ENCODE measurements at places on chromosomes 4 and X.

- no peak for DNase-seq
These were observed 678.0 kb upstream of the INTU start for GRCh38 chr4:126954537-126955291.

DNA sequence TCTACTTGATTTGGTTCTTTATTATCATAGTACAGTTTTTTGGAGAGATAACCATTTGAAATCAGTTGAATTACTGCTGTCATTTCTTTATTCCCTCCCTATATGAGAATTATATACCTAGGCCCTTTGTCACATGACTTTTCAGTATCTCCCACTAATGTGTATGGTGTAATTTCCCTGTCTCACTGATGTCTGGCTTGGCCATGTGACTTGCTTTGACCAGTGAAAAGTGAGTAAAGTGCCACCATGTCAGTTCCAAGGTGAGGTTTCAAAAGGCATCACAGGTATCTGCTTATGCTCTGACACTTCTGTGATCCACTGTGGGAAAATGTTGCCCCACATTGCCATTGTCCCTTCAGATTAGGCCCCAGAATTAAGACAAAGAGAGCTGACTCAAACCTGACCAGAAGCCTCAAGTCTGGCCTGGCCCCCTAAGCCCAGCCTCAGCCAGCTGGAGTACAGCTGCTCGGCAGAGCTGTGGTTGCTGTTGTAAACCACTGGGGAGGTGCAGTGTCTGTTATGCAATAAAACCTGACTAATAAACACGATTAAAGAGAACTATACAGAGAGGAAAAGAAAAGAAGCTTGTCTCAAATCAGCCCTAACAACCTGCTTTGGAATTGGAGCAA, 27.5 kb downstream of the SETD7 start:
- DNase-seq, result no peak

- no peak for DNase-seq
These were observed 73.9 kb downstream of the FAT4 start for GRCh38 chr4:125388613-125389012.

GRCh38 chr4:163331629-163332376, 593 bp downstream of the NPY1R start:
- no peak for DNase-seq

DNA sequence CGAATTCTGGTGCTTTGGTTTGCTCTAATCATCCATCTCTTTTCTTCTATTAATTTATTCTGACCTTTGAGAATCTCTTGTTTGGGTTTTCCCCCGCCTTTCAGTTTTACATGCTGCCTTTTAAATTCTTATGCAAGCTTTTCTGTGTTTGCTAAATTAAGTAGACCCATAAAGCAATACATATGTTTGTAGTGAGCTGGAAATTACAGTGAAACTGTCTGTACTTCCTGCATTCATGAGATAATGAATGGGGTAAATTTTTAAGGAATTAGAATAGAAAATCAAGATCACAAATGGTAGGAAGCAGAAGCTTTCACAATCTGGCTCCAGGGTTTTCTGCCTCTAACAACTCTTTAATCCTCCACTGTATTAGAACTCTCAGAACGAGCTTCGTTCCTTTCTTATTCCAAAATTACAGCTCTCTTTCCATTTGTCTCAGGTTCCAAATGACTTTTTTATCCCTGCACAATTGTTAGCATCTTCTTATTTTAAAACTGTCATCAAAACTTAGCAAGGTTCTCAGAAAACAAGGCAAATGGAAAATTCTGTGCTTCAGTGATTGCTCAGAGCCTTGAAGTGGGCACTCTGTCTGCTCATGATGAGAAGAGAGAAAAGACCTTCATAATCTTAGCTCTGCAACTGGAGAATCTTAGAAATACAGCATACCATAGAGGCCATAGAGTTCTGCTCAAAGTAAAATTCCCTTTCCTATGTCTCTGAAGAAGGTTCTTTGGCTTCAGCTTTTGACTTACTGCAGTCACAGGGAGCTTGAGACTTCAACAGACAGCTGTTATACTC, 108.2 kb downstream of the EGF start:
- DNase-seq, result no peak

DNA sequence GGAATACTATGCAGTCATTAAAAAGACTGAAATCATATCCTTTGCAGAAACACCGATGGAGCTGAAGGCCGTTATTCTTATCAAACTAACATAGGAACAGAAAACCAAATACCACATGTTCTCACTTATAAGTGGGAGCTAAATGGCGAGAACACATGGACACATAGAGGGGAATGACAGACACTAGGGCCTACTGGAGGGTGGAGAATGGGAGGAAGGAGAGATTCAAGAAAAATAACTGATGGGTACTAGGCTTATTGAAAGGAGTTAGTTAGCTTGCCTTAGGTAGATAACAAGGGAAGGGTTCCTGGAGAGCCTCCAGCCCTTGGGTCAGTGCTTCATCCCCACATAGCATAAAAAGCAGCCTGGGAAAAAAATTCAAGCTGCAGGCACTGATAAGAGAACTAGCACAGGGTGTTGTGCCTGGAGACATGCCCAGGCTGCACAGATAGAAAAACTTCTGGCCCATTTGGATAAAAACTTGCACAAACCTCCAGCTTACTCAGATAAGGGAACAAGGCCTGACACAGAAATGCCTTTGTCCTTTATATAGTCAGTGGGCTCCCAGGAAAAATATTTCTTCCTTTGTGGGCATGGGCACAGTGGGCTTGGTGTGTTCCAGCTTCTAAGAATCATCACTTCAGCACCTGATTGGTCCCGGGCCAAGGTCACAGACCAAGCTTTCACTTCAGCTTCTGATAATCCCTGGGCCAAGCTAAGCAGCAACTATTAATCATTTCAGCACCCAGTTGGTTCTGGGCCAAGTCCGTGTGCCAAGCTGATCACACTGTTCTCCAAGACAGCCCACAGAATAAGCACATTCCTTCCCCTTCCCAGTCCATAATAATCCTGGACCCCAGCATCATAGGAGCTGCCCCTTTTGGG, 23.1 kb upstream of the PWWP3B start:
- DNase-seq, result no peak

- DNase-seq, result no peak
These were observed 115.9 kb upstream of the PNPLA4 start for GRCh38 chrX:8043121-8043520.

GRCh38 chrX:115402299-115402698, 112.8 kb downstream of the LUZP4 start:
- DNase-seq, result no peak

GRCh38 chr4:3807311-3807710, 41.1 kb downstream of the ADRA2C start:
- DNase-seq, result no peak

DNA sequence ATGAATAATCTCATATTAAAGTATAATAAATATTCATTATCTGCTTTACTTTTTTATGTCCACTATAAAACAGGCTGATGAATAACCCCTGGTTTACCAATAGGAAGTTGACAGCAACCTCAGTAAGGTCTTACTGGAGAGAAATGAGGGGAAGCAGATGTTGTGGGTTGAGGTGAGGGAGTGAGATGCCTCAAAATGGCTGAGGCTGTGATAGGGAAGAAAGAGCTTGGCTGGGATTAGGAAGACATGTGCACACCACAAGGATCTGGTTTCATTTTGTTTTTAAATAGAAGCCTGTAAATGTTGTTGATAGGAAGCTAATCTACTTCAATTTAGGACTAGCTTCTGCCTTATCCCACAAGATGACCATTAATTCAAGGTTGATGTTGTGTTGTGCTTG, 14.4 kb upstream of the CYBB start:
- no peak for DNase-seq

DNA sequence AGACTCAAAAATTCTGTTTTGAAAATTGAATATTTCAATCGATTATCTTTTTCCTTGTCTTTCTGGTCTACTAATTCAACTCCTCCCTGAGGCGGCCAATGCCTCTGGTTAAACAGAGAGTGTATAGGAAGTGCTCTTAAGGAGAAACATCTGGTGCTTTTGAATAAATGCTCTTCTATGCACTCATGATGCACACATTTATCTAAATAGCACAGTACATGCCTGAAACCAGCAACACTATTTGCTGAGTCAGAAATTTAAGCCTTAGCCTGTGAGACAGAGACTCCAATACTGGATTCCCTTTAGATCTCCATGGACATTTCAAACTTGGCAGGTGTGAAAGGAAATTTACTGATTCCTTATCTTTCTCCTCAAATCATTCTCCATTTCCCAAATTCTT, 118.6 kb downstream of the SLIT2 start:
- DNase-seq, result no peak

DNA sequence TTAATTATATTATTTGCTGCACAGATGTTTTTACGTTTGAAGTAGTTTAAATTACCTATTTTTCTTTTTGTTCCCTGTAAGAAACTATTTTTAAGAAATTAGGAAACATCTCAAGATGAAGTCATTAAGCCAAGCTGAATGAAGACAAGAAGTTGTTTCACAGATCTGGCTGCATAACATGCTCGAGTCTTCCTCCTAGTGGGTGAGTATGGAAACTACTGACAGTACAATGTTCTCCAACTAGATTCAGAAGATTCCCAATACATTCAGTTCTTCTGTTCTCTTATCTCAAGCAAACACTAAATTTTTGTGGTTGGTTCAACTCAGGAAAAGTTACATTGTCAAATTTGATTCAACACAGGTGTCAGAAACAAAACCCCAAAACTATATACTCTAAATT, 256.8 kb upstream of the VCX start:
- DNase-seq, result no peak

DNA sequence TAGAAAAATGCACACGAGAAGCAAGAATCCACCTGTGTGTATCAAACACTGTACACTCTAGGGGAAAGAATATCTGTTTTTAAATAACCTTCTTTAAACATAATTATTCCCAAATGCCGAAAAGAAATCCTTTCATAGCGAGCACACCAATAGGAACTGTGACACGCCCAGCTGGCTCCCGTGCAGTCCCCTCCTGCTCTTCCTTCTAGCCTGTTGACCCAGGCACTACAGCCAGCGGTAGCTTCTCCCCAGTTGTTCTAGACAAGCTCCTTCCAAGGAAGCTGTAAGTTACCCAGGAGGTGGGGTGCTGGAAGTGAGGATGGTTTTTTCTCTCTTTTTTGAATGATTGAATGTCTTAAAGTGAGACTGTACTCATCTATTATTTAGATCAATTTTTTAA, 19.5 kb upstream of the NOCT start:
- no peak for DNase-seq

DNA sequence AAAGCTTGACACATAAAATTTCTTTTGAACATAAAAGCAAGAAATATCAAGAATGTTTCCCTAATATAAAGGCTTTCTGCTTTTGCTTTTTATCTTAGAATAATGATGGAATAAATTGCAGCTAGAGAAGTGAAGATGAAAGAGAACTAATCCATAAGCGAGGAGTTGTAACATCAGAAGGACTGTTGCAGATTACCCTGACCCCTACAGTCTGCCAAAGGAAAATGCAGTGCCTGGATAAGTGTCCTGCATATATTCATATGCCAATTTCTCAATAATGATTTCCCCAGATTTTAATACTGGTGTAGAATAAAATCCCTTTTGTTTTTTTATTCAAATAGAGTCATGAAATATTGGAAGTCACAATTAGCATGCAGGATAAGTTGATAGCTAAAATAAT, 115.9 kb downstream of the MAGEC2 start:
- no peak for DNase-seq

DNA sequence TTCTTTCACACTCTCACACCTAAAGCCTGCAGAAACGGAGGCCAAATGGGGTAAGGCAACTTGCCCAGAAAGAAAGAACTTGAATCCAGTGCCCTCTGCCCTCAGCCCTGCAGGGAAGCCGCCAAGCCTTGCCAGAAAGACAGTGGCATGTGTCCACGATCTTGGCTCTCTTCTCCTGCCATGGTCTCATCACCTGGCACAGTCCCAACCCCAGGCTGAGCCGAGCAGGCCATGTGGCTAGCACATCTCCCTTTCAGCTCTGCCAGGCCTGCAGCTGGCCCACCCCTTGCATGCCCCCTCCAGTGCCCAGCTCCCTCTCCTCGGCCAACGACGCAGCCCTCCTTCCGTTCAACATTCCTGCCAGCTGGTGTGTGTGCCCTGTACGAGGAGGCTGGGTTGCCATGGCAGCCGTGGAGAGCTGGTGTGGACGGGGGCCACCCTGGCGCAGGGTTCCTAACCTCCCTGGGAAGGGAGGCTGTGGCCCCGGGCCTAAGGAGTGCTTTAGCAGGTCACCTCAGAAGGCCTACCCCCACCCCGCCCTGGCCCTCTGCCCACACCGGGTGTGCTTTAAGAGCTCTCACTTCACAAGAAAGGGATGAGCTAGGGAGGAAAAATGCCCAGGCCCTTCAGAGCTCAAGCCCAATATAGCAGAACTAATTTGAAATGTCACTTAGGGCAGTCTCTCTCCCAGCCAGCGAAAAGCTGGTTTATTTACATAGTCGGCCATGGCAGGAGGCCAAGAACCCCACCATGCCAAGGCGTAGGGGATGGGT, 73.0 kb upstream of the PJA1 start:
- no peak for DNase-seq

DNA sequence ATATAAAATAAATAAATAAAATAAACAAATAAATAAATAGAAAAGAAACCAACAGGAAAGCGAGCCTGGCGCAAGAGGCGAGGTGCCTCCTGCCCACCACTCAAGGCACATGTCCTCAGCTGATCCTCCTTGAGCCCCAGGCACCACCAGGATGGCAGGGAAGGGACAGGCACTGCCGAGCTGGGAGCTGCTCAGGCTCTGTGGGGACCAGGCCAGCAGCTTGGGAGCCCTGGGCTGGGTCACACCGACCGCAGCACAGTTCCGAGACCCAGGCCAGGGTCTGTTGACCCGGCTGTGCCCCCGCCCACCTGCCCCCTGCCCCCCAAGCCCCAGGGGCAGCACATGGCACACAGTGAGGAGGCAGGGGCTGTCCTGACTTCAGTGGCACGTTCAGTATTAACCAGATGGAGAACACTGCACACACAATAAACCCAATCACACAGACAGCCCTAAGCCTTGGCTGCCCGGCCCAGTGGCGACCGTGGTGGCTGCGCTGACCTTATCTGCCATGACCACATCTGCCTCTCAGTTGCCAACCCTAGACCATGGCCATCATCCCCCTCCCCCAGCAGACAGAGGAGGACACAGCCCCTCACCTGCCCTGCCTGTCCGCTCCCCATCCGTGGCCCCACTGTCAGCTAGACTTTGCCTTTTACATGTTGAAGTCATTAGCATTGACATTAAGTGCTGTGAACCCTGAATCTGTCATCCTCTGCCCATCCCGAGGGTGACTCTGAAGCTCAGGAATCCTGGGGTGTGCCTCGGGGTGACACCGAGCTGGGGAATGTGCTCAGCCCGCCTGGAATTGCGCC, 2.9 kb upstream of the TREX2 start:
- no peak for DNase-seq

- DNase-seq, result no peak
These were observed 3.2 kb downstream of the EFNB1 start for GRCh38 chrX:68832101-68832416.

- DNase-seq, result no peak
These were observed 121.1 kb upstream of the OTUD4 start for GRCh38 chr4:145301386-145302080.
